Left colon (tissue), 2 donors: ENCODE measurements at places on chromosomes 3 and 15. TPM values are rescaled to one million over a fixed set of nuclear protein-coding genes. Genes with fewer than 3 reads are reported as not detected.

DNA sequence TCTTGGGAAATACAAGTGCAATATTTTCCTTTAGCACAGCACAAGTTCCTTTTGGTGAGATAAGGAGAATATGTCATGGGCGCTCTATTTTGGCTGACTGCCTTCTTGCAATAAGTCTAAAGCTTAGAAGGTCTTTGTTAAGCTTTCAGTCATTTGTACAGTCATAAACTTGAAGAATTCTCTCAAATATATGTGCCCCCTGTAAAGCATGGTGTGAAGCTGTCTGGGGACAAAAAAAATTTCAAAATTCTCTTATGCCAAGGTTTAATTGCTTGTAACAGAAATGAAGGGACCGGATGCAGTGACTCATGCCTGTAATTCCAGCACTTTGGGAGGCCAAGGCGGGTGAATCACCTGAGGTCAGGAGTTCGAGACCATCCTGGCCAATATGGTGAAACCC is 21.7 kb upstream of the ARID3B start:
- no peak for DNase-seq

GRCh38 chr3:77179762-77180161 is 139.9 kb downstream of the ROBO2 start:
- DNase-seq, result no peak

- DNase-seq, result peak; percentile 35
Measured at GRCh38 chr3:46628901-46629369, 16.6 kb downstream of the FAM240A start.

GRCh38 chr3:155382396-155383042 is 89.0 kb upstream of the STRIT1 start:
- peak; percentile 56 for DNase-seq

DNA sequence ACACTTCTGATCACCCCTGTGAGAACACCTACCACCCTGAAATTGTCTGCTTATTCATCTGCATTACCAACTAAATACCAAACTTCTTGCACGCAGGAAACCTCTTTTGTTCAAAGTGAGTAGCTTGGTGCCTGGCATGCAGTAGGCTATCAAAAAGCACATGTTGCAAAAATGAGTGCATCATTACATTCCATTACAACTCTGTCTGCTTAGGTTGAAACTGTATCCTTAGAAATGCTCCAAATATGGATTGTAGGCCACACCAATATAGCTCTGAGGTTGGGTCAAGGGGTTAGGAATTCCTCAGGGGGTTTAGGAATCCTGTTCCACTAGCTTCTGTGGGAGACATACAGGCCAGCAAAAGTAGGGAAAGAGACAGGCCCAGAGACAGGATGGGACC is 107.2 kb downstream of the THRB start:
- DNase-seq, result no peak

- DNase-seq, result no peak
Measured at GRCh38 chr3:97839944-97840343, 18.1 kb downstream of the CRYBG3 start.

DNA sequence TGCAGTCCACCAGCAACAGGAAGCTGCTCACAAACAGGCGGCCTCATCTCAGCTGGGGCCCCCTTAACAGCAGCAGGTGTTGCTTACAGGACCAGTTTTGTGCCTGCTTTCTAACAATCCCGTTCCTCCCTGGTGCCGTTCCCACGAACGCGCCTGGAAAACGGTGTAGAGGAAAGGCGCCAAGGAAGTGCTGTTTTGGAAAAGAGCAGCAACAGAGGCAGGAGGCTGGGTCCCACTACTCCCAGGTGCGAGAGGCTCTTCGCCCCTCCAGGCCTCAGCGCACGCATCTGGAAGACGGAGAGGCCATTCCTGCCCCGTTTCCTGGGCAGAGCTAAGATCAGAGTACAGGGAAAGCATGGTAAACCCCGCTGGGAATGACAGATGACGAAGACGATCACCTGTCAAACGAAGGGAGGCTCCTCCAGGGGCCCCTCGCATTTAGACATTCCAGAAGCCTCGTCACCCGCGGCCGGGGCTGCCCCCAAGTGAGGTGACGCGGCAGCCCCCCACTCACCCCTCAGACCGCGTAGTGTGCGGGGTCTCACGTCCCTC is 603 bp downstream of the SCAPER start:
- DNase-seq, result no peak

DNA sequence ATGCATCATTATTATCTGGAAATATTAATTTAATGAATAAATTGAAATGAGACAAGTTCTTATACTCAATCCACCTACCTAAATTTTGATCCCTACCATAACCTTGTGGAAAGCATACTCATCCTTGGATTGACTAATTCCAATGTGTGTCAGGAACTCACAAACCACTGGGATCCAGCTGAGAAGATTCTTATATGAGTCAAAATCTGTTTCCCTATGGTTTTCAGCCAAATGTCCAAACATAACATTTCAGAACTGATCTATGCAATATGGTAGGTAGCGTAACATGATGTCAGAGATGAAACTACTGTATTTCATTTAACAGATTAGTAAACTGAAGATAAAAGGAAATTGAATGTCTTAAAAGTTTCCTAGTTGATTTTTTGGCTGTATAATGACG is 250.0 kb downstream of the PLOD2 start:
- no peak for DNase-seq

The SSUH2 gene
- total RNA-seq, result 4.5 TPM

DNA sequence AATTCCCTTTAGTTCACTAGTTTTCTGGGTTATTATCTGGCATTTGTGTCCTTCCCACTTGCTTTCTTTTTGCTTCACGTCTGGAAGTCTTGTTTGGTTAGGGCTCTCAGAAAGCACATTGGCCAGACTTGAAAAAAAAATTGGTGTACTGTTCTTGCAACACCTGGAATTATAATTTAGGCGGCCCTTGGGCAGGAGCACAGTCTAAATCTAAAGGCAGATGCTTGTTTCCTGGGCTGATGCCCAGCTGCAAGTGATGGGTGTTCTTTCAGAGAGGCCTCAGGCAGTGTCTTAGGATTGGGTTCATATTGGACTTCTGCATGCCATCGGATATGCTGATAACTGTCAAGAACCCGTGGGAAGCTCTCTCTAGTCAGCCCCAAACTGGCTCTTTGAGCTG is 521.5 kb downstream of the PDCD6IP start:
- DNase-seq, result no peak

DNA sequence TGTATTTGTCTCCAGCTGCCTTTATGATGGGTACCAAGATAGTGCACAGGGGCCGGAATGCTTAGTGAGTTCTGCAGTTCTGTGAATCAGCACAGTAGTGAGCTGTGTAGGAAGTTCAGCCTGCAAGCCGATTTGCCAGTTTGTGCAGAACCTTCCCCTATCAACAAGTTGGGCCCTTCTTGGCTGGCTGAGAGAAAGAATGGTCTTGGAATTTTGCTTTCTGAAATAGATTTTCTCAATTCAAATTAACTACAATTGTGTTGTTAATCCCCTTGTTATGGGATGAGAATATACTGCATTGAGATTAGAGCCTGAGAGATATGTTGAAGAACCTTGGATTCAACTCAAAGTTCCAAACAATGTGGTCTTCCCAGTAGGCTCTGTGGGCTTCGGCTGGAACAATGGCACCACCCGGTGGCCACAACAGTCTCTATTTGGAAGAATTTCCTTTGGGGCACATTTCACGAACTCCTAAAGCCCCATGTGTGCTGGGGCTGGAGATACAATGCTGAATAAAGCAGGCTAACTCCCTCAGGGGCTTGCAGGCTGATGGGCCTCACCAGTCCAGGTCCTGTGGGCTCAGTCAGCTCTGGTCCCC is 59.1 kb downstream of the TRIM42 start:
- DNase-seq, result peak; percentile 20

The SNX22 gene
- 0.34 TPM for total RNA-seq

The LYZL4 gene
- total RNA-seq, result not detected

GRCh38 chr3:171274222-171274621 is 186.0 kb downstream of the TNIK start:
- no peak for DNase-seq

The SERPINI2 gene
- total RNA-seq, result not detected

DNA sequence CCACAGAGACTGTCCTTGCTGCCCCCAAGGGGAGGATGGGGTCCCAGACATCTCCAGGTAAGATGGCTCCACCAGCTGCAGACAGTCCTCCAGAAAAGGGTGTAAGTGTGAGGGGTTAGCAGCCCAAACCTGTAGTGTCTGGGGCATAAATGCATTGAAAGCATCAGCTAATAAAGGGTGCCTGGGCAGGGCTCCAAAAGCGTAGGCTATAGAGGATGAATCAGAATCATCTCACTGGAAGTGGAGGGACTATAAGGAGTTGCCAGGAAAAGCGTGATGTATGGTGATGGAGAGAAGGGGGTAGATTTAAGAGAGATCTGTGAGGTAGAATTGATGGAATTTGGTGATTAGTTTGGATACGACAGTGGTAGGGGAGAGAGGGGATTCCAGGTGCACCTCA is 79.9 kb upstream of the ONECUT1 start:
- DNase-seq, result no peak

The GRK7 gene
- total RNA-seq, result not detected

DNA sequence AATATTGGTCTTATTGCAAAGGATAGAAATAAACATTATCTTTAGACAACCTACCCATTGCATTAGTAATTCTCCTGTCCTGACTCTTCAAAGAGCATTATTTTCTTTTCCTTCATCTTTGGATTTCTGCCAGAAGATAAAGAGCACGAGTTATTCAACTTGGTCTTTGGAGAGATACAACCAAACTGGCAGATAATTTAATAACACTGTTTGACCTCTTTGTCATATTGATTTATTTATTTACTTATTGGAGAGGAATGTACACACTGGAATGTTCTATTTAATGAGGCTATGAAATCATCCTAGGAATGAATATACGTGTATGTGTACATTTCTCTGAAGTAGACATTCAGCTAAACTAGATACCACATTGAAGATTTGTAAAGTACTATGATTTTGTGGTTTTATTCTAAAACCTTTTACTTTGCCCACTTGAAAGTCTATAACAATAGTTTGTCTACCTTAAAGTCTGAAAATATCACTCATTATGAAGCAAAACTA is 462.1 kb downstream of the C3orf38 start:
- no peak for DNase-seq

DNA sequence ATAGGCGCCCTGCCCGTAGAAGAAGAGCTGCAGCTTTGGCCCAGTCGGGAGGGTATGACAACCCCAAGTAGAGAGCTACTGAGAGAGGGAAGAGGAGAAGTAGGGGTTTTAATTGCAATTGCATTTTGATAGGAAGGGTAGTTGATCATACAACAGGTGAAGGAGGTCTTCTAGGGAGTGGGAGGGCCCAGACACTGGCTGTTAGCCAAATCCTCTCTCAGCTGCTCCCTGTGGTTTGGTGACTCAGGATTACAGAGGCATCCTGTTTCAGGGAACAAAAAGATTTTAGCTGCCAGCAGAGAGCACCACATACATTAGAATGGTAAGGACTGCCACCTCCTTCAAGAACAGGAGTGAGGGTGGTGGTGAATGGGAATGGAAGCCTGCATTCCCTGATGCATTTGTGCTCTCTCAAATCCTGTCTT is 408.9 kb upstream of the THBS1 start:
- peak; percentile 40 for DNase-seq

DNA sequence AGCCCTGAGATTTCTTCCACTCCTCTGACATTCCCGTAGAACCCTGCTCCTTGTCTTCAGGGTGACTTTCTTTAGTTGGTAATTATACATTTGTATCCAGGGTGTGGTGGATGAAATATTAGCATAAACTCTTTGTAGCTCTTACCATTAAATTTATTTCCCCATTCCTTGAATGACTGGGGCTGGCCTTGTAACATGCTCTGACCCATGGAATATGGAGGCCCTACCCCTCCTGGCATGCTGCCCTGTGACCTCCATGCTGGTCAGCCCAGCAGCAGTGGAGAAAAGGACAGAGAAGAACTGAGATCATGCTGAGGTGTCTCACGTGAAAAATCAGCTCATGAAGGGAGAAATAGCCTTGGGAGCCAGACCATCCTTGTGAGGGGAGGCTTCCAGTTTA is 96.1 kb upstream of the PROK2 start:
- peak; percentile 58 for DNase-seq

DNA sequence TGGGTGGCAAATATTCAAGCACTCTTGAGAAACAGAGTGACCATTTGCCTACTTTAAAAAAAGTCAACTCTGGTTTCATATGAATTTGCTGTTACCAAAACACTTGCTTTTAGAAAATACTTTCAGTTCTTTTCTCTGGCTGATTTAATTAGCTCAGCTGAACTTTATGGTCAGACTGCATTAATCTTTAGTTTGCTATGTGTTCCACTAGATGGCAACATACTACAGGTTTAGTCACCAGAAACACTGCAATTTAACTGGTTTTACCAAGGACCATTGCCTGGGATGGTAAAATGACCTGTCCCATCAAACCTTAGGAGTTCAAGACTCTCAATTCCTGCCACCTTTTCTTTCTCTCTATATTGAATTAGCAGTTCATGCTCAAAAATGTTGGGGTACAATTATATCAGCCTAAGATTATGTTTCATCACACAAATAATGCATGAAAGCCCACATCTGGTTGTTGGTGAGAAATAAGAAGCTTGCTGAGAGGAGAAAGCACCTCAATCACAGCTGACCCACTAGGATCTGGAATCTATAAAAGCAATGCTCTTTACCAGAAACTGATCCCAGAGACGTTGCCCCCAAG is 14.2 kb downstream of the EIF4E3 start:
- no peak for DNase-seq

The NUSAP1 gene
- 20.8 TPM for total RNA-seq

GRCh38 chr15:85615930-85616329 is 178.8 kb downstream of the KLHL25 start:
- DNase-seq, result no peak

DNA sequence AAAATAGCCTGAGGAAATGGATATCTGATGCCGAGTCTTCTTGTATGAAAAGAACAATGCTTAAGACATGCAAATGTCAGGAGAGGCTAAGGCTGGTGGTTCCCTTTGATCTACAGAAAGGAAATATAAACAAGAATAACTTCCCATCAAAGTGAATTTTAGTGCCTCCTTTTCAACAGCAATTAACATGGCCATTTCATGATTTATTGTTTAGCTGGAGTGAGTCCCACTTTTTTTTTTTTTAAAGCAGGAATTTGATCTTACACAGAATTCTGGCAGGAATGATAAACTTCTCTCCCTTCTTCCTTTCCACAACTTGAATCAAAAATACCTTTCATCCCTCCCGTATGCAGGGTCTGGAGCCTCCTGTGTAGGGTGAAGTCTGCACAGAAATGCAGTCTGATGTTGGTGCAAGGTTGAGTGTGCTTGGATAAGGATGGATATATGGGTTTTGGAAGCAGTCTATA is 287.0 kb downstream of the MEX3B start:
- DNase-seq, result no peak

DNA sequence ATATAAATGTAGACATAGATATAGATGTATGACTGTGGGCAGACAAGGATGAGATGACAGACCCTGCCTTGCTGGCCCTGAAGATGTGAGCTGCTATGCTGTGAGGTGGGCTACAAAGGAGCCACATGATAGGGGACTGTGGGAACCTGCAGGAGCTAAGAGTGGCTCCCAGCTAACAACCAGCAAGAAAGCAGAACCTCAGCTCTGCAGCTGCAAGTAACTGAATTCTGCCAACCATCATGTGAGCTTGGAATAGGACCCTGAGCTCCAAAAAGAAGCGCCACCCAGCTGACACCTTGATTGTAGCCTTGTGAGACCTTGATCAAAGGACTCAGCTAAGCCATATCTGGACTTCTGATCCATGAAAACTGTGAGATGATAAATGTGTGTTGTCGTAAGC is 123.3 kb upstream of the GRM7 start:
- DNase-seq, result no peak

- no peak for DNase-seq
Measured at GRCh38 chr3:161540594-161540993, 44.0 kb downstream of the OTOL1 start.

The PLA2G4F gene
- 44.1 TPM for total RNA-seq

The TNNC1 gene
- 4.6 TPM for total RNA-seq

- no peak for DNase-seq
Measured at GRCh38 chr15:72172796-72173195, 24.8 kb downstream of the GRAMD2A start.
